Fibroblast of skin of left biceps (primary cell): ENCODE measurements at places on chromosomes 5 and 9.

DNA sequence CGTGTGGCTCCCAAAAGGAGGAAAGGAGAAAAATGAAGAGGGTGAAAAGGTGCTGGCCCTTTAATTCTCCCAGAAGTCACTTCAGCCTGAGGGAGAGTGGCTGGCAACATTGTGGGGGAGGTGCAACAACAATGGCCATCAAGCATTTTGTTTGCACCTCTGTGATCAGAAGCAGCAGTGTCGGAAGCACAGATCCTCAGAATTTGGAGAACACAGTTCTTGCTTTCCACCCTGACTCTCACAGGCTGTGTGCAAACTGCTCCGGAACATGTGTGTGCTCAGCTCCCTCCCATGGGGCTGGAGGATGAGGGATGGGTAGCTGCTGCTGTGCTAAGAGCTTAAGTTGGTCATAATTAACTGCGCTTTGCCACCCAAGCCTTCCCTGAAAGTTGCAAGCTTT is 127.1 kb downstream of the DPYSL3 start:
- DNase-seq = no peak

GRCh38 chr9:81245254-81245956 is 443.9 kb downstream of the TLE1 start:
- DNase-seq = no peak

- no peak for DNase-seq
These were observed 320.9 kb upstream of the RPS23 start for GRCh38 chr5:82599030-82599429.

- no peak for DNase-seq
These were observed 71.9 kb downstream of the MFAP3 start for GRCh38 chr5:154110716-154111115.

DNA sequence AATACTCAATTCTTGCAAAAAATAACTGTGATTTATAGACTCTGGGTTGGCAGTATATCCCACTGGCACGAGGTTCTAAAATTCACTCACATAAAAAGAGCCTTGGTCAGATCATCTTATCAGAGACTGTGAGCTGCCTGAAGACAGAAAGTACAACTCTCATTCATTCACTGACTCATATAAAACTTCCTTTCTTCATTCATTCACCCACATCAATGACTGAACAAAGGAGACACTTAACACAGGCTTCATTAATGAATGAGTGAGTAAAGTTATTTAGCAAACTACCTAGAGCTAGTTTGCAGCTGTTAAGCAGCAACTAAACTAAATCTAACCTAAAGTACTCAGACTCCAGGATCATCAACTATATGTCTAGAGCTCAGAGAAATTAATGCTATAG is 214.7 kb downstream of the DENND1A start:
- no peak for DNase-seq

DNA sequence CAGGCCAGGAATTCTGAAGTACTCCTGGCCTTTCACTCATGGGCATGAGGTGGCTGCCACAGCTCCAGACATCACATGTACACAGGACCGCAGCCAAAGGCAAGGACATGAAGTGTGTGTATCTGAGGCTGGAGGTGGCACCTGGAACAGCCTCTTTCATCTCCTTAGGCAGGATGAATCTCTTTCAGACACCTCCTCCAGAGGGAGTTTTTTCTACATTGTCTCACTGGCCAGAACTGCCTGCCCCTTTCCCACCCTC is 142.8 kb downstream of the BARX1 start:
- DNase-seq = no peak

- DNase-seq = no peak
These were observed 434.1 kb downstream of the PLK2 start for GRCh38 chr5:58025809-58026208.

DNA sequence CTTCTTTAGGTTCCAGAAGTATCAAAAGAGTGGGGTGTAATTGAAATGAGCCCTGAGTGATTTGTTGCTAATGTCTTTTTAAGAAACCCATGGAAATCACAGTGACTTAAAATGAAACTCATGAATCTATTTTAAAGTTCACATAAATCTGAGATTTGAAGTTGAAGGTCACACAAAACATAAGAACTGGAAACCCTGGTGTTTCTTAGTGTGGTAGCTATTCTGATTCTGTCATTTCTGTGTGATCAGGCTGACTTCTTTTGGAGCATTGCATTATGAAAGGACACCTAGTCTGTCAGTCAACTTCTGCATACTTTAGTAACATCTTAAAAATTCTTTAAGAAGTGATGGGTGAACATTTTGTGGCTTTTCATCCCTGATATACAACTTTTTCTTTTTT is 448.8 kb downstream of the TLE4 start:
- DNase-seq = no peak

- no peak for DNase-seq
These were observed 4.4 kb downstream of the CRB2 start for GRCh38 chr9:123360161-123361085.

DNA sequence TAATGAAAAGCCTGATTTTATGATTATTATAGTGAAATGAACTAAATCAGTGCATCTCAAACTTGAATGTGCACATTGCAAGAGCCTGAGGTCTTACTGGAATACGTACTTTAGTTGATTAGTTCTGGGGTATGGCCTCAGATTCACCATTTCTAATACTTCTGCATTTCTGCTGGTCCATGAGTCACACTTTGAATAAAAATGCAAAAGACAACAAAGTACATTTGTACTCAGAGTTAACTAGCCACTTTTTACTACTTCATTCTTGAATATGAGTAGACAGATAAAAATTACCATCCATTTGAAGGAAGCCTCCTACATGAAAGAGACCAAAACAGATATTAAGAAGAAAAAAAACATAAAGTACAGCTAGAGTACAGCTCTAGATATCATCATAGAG is 27.1 kb upstream of the PRR16 start:
- DNase-seq = no peak

- no peak for DNase-seq
These were observed 69.5 kb downstream of the SH3TC2 start for GRCh38 chr5:148993283-148993936.

DNA sequence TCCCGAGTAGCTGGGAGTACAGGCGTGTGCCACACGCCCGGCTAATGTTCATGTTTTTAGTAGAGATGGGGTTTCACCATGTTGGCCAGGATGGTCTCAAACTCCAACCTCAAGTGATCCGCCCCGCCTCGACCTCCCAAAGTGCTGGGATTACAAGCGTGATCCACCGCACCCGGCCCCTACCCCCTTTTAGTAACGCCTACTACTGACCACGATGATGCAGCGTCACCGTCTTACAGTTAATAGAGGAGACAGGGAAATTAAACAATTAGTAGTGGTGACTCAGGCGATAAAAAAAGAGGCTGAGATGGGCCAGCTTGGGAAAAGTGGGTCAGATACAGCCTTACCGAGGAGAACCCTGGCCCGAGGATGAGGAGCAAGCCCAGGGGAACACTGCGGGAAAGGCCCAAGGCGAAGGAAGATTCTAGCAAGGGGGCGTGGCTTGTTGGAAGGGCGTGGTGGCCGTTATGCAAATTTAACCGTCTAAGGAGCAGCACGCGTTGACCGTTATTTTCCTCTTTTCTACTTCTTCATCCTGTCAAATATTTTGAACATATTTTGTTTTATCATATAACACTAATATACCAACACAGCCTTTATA is 1.6 kb upstream of the SETX start:
- no peak for DNase-seq

GRCh38 chr9:33852216-33852826 is 35.4 kb downstream of the UBE2R2 start:
- DNase-seq = no peak

DNA sequence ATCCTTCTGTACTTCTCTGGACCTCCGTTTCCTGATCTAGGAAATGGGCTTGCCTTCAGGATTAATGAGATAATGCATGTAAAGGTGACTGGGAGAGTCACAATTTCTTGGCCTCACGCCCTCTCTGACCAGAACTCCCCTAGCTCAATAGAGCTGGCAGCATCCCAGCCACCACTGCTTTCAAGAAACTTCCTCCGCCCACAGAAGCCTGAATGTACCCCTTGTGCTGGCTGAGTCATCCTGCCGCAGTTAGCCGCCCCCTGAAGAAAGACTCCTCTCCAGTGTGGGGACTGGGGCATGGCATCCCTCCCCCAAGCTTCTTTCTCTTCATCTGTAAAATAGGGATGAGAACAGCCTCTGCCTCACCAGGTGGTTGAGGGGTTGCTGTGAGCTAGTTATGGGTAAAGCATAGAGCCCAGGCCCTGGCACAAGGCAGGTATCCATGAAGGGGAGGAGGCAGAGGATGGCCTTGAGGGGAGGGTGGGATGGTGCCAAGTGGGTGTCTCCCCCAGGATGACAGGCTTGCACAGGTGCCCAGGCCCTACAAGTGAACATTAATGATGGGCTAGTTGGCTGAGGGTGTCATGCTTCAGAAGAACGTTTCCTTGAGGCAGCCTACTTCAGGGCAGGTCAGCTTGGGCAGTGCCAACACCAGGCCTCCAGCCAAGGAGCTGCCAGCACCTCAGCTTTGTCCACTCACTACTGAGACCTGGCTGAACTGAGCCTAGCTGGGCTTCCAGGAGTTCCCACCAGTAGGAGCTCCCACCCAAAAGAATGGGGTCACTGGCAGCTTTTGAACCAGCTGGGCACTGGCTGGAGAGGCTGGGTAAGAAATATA is 3.4 kb downstream of the PDLIM4 start:
- DNase-seq = peak; percentile 47

- no peak for DNase-seq
These were observed 93.6 kb downstream of the SEMA6A start for GRCh38 chr5:116480894-116481510.

DNA sequence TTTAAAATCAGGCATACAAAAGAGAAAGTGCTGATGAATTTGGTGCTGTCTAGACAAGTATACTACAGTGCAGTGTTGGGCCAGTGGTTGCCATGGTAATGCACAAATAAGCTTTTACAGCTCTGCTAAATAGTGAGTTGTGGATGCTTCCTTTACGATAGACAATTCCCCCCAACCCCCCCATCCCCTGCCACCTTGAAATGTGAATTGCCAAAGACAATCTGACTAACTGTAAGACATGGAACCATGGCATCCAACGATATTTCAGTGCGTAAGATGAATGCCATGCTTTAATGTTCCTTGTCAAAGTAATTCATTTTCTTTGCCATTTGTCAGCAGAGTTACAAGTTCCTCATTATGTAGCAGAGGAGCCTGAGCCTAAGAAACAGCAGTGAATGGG is 91.5 kb upstream of the NREP start:
- no peak for DNase-seq

GRCh38 chr5:139839232-139839815 is 43.7 kb downstream of the PSD2 start:
- no peak for DNase-seq

DNA sequence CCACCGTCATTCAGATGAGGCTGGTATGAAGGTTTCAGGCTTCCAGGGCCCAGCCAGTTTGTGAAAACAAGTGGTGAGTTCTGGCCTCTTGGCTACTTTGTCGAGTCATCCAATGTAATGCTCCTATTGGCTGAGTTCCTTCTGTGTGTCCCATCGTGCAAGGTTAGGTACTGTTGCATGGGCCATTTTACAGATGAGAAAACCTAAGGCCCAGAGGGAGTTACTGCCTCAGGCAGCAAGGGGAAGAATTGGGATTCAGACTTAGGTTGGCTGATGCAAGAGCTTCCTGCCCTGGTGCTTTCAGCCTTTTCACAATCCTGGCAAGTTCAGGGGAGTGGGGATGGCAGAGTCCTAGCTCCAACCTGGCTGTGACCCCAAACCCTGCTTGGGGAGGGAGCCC is 17.4 kb upstream of the PITX1 start:
- no peak for DNase-seq

- DNase-seq = no peak
These were observed 628.0 kb upstream of the CDH18 start for GRCh38 chr5:20615888-20616563.

- DNase-seq = no peak
These were observed 422.3 kb downstream of the CAAP1 start for GRCh38 chr9:26470284-26470683.

DNA sequence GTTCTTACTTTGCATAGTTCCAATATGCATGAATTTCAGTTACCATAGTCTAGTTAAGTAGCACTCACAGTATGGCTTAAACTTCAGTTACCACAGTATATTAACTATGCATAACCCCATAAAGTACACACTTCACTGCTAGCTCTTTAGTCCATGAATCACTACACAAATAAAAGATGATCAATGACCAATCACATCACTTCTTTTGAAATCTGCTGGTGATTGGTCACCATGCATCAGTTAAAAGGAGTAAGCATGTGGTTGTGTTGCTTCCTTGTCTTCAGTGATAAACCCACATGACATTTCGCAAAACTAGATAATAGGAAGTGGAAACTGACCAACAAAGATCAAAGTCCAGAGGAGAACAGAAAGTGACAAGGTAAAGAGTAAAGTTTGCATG is 79.0 kb downstream of the TAF11L14 start:
- no peak for DNase-seq

DNA sequence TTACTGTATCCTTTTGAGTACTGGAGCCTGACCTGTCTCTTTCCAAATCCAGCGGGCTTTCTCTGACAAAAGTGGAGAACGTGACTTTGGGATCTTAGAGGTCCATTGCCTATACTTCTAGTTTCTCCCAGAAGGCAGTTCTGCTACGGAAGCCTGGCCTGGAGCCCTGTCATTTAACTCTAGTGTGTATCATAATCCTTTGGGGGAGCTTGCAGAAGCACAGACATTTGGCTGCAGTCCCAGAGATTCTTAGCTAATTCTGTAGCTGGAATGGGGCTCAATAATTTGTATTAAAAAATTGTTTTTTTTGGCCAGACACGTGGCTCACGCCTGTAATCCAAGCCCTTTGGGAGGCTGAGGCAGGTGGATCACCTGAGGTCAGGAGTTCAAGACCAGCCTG is 3.0 kb downstream of the HARS2 start:
- DNase-seq = no peak

- DNase-seq = peak; percentile 84
These were observed 536.9 kb upstream of the WWC1 start for GRCh38 chr5:167754501-167755021.

- DNase-seq = no peak
These were observed 73.4 kb downstream of the FBXO38 start for GRCh38 chr5:148457183-148457620.

DNA sequence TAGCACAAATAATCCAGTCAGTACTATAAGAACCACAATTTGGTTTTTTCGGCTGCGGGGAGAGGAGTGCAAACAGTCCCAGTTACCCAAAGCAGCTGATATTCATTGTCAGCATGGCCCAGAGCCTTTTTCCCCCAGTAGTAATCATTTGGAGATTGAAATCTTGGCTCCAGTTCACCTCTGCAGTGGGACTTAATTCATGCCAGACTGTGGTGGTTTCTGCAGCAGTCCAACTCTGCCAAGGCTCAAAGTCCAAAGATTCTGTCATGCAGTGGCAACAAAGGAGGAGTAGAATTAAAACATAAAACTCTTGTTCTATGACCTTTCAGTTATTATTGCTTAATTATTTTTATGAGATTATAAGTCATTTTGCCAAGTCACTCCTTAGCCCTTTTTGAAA is 25.0 kb upstream of the TRIM36 start:
- no peak for DNase-seq

- no peak for DNase-seq
These were observed 211.9 kb downstream of the NXNL2 start for GRCh38 chr9:88746743-88747398.

- DNase-seq = peak; percentile 7
These were observed 23.4 kb downstream of the WNK2 start for GRCh38 chr9:93207326-93207814.

- no peak for DNase-seq
These were observed 249.4 kb downstream of the ADAMTSL1 start for GRCh38 chr9:18723366-18723765.
